CD4-positive, alpha-beta T cell treated with Interferon gamma for 1 hour (primary cell): ENCODE measurements at places on chromosomes 6 and 20.
A peak's percentile ranks its signal among the peaks of the same experiment; 100 is the strongest.

DNA sequence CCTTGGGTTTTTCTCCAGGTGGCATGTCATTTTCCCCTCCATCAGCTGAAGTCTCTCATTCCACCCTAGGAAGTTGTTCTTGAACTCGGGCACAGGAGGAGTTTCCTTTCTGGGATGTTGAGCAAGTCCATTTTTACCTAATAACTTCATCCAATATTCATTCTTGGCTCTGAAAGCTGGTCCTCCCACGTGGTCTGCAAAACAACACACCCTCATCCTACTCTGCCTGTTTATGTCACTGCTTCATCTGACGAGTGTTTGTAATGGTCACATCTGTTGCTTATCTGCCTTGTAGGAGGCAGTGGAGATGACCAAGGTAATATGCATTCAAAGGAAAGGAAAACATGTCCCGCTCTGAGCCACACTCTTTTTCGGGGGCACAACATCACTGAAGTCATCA lies 41.7 kb upstream of the AIG1 start:
- no peak for DNase-seq

DNA sequence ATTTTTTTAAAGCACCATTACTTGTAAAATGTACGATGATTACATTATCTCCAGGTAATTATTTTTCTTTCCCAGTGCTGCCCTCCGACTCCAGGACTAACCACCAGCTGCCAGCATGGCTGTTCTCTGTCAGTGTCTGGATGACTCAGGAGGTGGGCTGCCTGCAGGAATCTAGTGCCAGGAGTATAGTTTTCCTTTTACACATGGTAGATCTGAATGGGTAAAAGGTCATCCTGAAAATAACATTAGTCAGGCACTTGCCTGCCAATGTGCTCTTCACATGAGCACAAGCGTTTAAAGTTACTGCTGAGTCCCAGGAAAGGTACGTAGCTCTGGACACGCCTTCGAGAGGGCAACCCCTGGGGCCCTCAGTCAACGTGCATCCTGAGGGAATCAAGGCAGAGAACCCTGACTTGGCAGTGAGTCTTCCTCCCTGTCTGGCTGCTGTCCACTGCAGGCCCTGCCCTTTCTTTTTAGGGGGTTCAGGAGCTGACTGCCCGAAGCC lies 2.4 kb downstream of the DYNLT1 start:
- DNase-seq: no peak

DNA sequence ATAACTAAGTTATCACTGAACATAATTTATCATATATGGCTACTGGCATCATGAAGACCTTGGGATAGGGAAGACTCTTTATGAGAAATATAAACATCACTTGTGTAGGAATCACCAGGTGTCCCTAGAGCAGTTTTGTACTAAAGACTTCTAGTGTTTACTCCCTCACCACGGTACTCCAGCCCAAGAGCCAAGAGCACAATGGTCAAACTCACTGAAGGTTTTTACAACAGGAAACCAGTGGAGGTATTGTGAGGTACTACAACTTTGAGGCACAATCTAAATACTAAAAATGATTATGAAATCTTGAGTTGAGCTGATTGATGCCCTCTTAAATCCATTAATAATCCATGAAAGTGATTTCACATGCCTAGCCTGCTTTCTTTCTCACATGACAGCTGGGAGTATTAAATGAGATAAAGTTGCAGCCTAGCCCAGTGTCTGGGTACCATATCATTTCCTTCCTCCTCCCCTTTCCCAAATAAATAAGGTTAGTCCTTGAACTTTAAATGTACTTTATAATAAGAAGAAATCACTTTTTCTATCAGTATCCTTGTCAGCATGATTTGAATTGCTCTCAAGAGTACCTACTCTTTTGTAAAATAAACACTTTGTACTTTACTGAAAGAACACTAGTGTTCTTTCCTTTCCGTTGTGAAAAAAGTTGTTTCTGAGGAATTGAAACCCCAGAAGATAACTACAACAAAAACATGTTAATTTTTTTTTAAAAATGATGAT lies 26.5 kb downstream of the GLO1 start:
- no peak for DNase-seq

GRCh38 chr20:62551407-62552323 lies 75.9 kb upstream of the GATA5 start:
- no peak for DNase-seq

DNA sequence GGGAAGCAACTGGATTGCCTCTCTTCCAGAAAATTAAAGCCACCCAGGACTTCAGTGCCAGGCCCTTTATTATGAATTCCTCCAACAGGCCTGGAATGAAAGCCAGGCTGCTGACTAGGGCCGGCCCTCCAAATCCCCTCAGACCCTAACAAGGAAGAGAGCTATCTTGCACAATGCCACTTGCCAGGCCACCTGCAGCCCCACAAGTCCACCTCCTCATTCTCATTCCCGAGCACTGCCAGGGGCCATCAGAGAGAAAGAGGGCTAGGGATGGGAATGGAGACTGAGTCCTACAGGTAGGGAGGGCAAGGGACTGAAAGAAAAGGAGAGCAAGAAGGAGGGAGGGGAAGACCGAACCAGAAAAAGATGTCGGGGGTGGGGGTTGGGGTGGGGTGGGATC lies 86.5 kb downstream of the MRPL14 start:
- DNase-seq: no peak

GRCh38 chr6:85250586-85251220 lies 199.2 kb upstream of the NT5E start:
- no peak for DNase-seq

GRCh38 chr20:52681288-52681687 lies 290.9 kb upstream of the TSHZ2 start:
- no peak for DNase-seq

GRCh38 chr6:136338486-136338885 lies 48.8 kb upstream of the BCLAF1 start:
- DNase-seq: no peak

DNA sequence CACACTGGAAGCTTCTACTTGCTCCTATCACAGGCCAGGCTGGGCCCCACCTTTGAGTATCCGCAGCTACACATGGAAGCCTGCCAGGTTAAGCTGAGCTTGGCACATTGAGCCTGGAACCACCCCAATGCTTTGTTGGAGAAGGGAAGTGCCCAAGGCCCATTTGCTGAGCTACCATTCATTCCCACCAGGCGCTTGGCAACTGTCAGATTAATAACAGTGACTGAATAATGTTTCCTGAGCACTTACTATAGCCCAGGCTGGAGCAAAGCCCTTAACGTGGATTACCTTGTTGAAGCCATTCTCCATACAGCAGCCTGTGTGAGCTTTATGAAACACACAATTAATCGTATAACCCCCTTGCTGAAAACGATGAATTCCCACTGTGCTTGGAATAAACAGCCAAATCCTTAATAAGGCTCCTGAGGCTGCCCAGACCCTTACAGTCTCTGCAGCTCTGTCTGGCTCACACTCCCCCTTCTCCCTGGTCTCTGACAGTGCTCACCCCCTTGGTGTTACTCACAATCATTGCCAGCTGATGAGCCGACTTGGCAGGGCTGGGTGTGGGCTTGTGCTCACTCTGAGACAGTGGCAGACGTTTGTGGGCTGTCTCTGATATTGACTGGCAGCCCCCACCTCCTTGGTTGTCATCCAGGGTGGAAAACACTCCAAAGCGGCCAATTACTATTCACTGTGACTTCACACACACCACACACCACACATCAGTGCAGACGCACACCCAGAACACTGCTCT lies 357.1 kb downstream of the MAFB start:
- DNase-seq: no peak

GRCh38 chr6:132236744-132237143 lies 164.5 kb downstream of the MOXD1 start:
- DNase-seq: no peak

DNA sequence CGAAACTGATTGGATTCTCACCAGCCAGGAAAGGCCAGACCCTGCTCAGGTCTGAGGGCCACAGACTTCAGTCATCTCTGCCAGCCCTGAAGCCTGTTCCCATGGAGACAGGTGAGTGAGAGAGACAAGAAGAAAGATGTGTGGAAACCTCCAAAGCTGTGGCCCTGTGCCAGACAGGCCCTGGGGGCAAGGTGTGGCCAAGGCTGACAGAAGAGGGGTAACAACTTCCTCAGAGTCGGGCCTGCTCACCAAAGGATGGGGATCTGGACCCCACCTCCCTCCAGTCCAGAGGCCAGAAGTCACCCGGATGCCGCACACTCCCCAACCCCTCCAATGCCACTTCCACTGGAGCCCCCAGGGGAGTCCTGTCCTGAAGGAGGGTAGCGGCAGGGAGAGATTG lies 73.6 kb downstream of the MDGA1 start:
- DNase-seq: no peak

DNA sequence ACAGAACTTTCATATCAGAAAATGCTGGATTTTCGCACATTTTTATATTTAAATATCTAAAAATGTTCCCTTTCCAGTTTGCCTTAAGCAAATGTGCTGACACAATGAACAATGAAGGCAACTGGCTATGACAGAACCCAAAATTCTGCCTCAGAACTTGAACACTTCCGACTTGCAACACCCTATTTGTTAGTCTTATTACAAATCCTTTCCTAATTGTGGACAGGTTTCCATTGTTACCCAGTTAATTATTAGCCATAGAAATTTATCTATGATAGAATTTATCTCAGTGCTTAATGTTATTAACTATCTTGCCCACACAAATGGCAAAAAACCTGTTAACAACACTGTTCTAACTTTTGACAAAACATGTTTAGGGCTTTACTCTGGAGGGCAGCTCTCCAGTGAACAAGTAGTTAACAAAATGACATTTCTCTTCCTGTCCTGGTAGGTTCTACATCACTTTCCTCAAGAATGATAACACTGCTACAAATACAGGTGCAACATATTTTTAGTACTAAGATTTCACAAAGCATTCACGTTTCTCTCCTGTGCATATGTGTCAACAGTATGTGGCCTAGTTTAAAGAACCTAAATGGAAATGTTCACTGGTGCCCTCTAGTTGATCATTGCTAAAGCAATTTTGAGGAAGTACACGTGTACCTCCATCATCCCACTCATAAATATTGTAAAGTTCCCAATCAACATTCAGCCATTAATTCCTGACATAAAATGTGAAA lies 58.4 kb downstream of the HIVEP2 start:
- no peak for DNase-seq

GRCh38 chr20:21519136-21519584 lies 5.3 kb upstream of the NKX2-2 start:
- no peak for DNase-seq

- DNase-seq: no peak
Observed at GRCh38 chr6:157585274-157586087, 204.5 kb downstream of the ZDHHC14 start.

DNA sequence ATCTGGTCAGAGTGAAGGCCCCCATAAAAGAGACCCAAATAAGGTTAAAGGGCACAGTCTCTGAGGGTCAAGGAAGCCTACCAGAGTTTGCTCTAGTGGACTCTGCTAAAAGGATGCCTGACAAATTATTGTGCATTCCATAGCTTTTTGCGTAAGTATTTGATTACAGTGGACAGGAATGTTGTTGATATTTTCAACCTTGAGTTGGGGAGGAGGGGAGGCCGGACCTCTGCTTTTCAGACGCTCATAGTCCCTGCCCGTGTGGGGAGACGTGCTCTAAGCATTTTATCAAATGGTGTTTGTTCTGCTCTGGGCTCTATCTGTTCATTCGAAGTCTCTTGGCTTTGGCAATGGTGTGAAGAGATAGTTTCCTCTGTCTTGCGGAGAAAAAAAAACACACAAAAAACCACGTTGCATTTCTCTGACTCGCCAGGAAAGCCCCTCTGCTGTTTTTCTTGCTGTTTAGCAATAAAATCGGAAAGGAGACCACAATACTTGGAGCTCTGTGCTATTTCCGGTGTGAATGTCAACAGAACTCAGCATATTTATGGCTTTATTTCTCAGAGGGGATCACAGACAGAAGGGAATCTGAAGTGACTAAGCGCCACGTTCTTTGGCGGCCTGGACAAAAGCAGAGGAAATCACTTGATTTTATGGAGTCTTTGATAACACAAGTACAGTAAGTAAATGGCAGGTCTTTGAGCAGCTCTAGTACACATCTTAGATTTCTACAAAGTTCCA lies 159.8 kb downstream of the ZFP64 start:
- DNase-seq: no peak

DNA sequence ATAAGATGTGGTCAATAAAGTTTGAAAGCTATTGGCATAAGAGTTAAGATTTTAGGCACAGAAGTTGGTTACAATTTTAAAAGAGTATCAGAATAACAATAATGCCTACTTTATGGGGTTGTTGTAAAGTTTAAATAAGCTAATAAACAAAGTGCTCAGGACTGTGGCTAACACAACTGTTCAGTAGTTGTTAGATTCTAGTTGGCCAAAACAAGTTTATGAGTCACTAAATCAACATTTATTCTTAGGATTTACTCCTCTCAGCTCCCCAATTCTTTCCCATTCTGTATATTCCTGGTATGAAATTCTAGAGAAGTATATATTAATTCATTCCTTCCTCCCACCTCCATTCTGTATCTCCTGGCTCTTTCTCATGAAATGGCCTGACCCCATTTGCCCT lies 14.5 kb downstream of the RMND1 start:
- no peak for DNase-seq

DNA sequence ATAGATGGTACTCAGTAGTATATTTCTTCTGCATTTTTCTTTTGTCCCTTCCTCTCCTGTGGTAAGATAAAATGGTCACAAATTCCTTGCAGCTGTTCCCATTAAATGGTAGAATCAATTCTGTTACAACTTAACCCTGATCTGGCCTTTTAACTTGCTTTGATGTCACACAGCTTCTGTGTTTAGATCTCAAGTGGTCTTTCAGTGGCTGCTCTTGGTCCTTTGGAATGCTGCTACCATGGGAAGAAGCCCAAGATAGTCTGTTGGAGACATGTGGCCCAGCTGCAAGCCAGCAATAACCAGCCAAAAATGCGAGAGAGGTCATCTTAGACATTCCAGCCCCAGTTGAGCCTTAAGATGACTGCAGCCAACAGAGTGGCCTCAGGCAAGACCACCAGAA lies 429.7 kb downstream of the KIF16B start:
- no peak for DNase-seq

GRCh38 chr6:26445934-26446667 lies 5.8 kb downstream of the BTN3A3 start:
- DNase-seq: peak; percentile 20

GRCh38 chr20:22810626-22811569 lies 224.2 kb upstream of the SSTR4 start:
- DNase-seq: no peak

DNA sequence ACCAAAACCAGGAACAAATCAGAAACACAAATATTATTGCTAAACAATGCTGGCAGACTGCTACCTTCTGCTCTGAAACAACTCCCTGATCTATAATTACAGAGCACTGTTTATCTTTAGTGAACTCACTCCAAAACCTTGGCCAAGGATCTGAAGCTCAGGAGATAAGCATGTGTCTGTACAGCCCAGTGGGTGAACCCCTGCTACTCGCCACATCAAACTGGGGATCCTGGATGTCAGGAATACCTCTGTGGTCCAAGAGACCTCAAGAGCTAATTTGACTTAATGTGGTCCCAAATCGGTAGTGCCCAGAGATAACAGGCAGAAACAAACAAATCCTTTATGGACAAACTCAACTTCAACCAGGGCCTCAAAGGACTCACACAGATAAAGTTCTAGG lies 381.8 kb downstream of the KIF16B start:
- DNase-seq: no peak

- no peak for DNase-seq
Observed at GRCh38 chr6:156928126-156928525, 150.9 kb downstream of the ARID1B start.

- no peak for DNase-seq
Observed at GRCh38 chr6:16089232-16090062, 39.4 kb upstream of the MYLIP start.
